EH (cell line): ENCODE measurements at places on chromosomes 12 and 14.

DNA sequence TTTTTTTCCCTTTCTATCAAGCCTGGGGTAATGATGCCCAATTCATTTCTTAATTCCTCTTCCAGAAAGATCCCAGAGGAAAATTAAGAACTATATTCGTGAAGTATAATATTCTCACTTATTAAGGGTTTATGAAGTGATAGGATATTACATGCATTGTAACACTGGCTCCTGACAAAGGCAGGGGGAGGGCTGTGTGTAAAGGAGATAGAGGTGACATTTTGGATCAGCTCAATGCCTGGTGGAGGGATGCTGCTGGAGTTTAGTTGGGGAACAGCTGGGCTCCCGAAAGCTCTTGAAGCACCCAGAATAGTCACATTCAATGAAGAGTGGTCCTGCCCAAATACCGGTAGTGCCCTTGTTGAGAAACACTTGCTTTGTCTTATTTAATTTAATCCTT, 774 bp downstream of the SERPINA11 start:
- DNase-seq, result no peak

- no peak for DNase-seq
Measured at GRCh38 chr12:88932457-88932856, 352.2 kb upstream of the KITLG start.

GRCh38 chr12:53984901-53985691, at the start of gene HOXC10:
Gene HOXC10, plus strand, starts transcription at chr12:53985146. Its CDS starts 114 bp downstream, at chr12:53985260.
- DNase-seq, result peak; percentile 95

DNA sequence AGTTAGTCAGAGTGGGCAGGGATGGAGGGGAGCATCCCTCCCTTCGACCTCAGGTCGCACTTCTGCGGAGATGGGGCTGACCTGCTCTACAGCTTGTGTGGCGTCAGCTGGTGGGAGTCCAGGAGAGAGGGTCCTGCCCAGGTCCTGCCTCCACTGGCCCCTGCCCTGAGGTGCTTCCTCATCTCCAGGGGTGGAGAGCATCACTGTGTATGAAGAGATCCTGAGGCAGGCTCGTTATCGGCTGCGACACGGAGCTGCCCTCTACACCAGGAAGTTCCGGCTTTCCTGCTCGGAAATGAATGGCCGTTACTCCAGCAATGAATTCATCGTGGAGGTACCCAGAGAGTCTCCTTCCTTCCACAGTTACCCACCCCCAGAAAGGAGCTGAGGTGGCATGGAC, 20.2 kb downstream of the CLSTN3 start:
- DNase-seq, result no peak

DNA sequence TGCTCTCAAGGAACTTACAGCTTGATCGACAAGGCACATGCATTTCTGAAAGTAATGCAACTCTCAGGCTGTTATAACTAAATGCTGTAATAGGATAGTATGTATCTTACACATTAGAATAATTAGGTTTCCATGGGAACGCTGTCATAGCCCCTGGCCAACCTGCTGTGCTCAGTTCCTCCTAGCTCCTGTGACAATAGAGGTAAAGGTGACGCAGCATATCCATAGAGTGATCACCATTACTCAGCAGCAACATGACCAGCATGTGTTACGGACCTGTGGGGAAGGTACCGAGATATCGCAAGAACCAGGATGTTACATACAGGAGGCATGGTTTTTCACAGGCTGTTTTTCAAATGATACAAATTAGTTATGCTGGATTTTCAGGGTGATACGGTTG, 150.7 kb downstream of the CAND1 start:
- no peak for DNase-seq

DNA sequence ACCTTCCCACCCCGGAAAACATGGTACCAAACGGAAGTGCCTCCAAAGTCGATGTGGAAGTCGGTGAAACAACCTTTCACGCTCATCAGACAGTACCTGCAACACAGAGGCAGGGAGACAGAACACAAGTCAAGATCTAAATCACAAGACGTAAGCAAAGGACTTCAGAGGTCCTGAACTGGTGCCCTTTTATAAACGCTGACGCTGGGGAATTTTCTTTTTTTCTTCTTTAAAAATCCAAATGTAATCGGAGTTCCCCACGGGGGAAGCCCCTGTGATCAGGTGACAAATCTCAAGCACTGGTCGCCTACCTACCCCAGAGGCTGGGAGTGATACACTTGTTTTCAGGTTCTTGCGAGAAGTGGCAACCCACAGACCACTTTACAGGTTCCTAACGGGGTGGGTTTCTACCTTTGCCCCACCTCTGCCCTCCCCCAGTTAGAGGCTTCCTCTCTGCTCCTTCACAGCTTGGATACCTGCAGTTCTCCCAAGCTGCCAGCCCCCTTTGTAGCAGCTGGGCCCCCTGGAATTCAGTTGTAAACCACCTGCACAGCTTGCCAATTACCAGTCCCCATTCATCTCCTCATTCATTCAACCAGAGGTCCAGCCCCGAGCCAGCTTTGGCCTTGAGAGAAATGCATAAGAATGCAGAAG, 46.2 kb downstream of the KDM2B start:
- DNase-seq, result no peak

GRCh38 chr12:123363740-123364531, 711 bp downstream of the SBNO1 start:
- DNase-seq, result no peak

DNA sequence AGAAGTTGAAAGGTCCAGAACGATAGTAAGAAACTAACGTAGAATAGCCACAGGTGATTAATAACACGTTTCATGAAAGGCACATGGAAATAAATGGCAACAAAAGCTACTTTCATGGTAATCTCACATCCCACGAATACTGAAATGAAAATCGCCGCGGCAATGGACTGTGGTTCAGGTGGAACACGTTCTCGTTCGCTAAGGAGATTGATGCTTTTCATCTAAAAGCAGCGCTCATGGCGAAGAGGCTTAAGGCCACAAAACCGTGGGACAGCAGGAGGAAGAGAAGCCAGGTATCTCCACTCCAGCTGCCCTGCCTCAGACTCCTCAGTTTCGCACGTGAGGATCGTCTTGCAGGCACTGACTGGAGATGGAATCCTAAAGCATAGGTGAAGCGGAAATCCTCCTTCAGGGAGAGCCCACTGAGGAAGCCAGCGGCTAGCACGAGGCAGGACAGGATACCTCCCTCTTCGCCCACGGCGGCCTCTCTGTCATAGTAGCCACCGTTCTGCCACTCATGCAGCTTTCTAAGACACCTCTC, 696 bp upstream of the GPHN start:
- no peak for DNase-seq

GRCh38 chr14:42884100-42884499, 1277.4 kb downstream of the LRFN5 start:
- DNase-seq, result no peak

DNA sequence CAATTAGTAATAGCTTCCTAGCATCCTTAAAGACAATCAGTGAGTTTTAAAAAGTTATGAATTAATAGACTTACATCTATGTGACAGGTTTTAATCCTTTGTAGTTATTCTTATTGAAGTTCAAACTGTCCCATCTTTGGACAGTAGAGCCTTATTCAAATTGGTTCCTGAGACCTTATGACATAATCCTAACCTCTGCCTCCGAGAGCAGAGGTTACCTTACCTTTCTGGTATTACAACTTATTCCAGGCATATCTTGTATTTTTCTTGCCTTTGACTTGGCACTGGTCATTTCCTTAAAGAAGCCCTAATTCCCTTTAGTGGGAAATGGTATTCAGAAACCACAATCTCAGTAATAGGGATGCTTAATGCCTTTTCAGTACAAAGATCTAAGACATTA, 21.8 kb downstream of the BTBD7 start:
- no peak for DNase-seq

- DNase-seq, result no peak
Measured at GRCh38 chr12:704516-705242, 41.4 kb upstream of the NINJ2 start.

GRCh38 chr12:130920723-130921381, 32.9 kb upstream of the ADGRD1 start:
- DNase-seq, result peak; percentile 84

GRCh38 chr12:5589054-5589453, 157.1 kb downstream of the NTF3 start:
- no peak for DNase-seq

- no peak for DNase-seq
Measured at GRCh38 chr14:78847801-78848200, 677.6 kb downstream of the NRXN3 start.

DNA sequence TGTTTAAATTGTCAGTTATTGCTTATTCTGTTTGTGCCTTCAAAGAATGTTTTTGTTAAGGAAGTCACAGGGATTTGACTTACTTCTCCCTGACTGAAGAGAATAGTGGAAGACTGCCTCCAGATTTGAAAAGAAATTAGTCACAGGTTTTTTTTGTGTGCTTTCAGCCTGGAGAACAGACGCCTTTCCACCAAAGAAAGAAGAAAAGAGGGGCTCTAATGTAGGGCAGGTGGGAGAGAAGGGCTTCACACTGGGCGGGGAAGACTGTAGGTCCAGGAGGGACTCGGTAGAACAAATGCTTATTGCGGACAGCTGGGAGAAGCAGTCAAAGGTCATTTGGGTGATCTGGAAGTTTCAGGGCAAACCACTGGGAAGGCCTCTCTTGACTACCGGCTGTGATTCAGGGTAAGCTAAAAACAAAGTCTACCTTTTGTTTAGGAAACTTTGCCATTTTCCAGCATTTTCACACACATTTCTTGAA, 76.8 kb downstream of the SAMD4A start:
- DNase-seq, result no peak

DNA sequence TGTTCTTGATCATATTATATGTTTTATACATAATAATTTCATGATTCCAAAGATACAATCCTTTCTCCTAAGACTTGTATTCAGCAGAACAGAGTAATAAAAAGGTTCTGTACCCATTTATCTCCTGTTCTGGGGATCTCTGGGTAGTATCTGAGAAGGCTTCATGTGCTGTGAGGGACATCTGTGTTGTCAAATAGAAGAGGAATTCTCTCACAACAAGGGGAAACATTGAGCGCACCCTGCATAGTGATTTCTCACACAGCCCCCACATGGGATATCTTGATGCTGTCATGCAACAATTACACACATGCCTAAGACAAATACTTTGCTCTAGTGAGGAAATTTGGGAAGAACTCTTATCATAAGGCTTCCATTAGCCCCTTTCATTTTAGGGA, 101.8 kb upstream of the ATF1 start:
- no peak for DNase-seq

- peak; percentile 63 for DNase-seq
Measured at GRCh38 chr12:954741-955140, 5.2 kb upstream of the RAD52 start.

- no peak for DNase-seq
Measured at GRCh38 chr12:71787580-71787979, 32.9 kb downstream of the RAB21 start.

GRCh38 chr12:82660541-82661325, 26.0 kb upstream of the TMTC2 start:
- DNase-seq, result no peak

DNA sequence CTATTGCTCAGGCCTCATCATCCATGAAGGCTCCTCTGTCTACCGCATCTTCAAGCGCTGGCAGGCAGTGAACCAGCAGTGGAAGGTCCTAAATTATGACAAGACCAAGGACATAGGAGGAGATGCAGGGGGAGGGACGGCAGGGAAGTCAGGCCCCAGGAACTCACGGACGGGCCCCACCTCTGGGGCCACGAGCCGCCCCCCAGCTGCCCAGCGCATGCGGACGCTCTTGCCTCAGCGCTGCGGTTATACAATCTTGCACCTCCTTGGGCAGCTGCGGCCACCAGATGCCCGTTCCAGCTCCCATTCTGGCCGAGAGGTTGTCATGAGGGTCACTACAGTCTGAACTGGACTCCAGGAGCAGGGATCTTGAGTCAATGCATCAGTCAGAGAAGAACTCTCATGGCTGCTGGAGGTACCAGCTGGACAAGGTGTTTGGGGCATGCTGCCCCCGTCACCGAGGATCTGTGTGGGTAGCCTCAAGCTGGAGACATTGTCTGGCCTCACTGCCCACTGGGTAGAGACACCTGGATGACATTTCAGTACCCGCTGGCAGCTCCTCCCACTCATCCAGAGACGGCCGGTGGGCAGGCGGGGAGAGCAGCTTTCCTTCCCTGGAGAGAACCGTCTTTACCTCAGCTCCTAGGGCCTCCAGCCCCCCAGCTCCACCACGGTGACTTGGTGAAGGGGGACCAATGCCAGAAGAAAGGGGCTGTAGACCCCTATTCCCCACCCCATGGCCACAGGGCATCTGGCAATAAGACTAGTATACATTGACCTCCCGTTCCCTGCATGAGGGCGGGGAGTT, 3.9 kb downstream of the MARCHF9 start:
- DNase-seq, result no peak

DNA sequence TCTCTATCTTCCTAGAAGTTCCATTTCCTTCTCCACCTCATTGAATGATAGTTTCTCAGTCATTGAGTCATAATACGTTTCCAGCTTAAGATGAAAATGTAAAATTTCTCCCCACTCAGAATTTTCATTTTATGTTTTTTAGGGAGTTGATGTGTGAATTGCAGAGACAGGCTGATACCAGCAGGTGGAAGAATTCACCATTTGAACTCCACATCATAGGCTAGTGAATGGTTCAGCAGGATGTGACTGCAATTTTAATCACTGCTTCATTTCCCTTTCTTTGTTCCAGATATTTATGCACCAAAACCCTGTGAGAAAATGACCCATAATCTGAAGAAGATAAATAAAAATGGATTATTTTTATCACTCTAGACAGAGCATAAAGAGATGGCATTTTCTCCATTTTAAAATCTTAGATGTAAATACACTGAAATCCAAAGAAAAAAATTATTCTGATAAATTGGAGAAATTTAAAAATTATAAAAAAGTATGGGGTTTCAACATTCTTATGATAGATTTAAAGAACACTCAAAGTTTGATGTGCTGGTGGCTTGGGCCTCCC, 10.6 kb upstream of the PYGL start:
- DNase-seq, result peak; percentile 72

DNA sequence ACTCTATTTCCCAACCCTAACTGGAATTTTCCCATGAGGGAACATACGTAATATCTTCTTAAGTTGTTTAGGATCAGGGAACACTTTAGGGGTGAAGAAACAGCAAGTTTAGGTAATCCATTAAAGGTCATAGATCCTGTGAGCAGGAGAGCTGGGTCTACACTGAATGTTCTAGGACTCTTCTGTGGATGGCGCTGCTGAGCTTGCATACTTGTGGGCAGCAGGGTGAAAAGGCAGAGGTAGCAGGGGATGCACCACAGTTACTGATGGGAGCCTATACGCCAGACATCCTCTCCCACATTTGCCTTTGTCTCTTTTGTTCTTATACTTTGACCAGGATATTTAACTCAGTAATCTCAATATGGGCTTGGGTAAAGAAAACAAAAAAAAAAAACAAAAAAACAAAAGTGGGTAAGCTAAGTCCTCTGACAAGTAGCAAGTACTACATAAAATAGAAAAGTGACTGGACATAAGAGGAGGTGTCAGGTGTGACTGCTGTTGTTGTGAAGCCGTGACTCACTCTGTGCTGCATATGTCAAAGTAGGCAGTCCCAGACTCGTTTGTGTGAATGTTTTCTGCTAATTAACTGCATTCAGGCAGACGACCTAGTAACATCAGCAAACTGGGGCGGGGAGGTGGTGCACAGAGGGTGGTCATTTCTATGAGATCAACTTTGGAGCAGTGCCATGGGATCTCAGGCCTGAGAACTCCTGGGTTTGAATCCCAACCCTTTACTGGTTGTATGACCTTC, 31.6 kb downstream of the NEUROD4 start:
- DNase-seq, result no peak

- no peak for DNase-seq
Measured at GRCh38 chr12:58248599-58248998, 307.2 kb downstream of the ATP23 start.

- no peak for DNase-seq
Measured at GRCh38 chr14:35565871-35566464, 32.0 kb downstream of the INSM2 start.
